Naive thymus-derived CD8-positive, alpha-beta T cell (primary cell): ENCODE measurements at places on chromosomes 16 and 17. TPM values are rescaled to one million over a fixed set of nuclear protein-coding genes. Genes with fewer than 3 reads are reported as not detected.

Gene TBC1D3K
- not detected for total RNA-seq

Gene CCDC154
- 14.0 TPM for total RNA-seq

Gene DNASE1L2
- total RNA-seq: 1.6 TPM

DNA sequence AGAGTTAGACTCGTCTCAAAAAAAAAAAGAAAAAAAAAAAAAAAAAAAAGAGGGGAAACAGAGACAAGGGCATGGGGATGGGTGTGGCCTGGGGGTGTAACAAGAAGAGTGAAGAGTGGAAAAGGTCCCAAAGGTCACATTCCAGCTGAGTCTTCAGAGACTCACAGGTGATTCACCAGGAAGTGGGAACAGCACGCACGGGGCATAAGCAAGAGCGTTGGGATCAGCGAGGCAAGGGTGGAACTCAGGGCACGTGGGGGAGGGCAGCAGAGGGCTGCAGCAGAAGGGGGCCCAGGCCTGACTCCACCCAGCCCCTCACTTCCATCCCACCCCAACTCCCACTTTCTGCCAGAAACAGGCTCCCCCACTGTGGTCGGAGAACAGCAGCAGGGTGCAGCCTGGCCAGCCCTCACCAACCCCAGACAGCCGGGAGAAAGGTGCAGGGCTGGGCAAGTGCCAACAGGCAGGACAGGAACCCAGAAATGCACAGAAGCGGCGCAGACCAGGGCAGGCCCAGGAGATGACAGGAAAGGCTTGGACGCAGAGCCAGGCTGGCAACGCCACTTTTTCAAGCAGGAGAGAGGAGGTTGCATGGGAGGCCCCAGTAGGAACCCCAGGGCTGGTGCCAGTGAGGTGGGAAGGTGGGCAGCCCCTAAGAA lies 3.3 kb downstream of the MEAK7 start:
- DNase-seq: no peak

- no peak for DNase-seq
These were observed 56.1 kb downstream of the TNRC6C start for GRCh38 chr17:78014646-78015045.
